ENCODE measurements at places on chromosomes 13 and 19. TPM values are rescaled to one million over a fixed set of nuclear protein-coding genes. Genes with fewer than 3 reads are reported as not detected.
A peak's percentile ranks its signal among the peaks of the same experiment; 100 is the strongest.

GRCh38 chr13:98374750-98375149 lies 197.7 kb upstream of the RNF113B start:
- DNase-seq = no peak

GRCh38 chr19:8045872-8046568 lies 6.5 kb upstream of the CCL25 start:
- DNase-seq = no peak

DNA sequence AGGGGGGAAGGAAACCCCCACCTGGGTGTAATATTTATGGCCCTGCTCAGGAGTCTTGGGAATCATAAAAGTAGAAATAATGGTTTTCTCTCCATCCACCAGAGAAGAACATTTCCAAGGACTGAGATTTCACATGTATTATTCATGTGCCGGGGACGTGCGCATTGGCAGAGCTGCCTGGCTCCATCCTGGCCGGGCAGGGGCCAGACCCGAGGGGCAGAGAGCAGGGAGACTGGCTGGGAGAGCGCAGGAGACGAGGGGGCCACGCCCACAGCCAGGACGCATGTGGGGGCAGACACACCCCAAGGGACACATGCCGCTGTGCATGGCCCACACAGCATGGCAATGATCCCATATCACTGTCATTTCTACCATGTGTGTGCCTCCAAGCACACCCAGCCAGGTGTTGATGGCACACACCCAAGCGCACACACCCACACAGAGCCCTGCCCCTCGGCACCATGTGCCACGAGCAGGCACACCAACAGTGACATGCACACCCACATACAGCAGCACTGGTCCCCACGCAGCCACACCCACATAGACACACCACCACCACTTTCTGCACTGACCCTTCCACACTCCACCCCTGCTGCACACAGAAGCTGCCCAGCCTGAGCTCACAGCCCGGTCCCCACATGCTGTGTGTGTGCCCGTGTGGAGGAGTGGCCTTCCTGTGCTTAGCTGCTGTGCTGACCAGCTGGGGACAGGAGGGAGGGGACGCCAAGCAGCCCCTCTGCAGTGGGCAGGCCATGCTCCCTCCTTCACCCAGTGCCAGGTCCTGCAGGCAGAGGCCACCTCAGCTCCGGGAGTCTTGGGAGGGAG lies 39.3 kb downstream of the CEBPG start:
- no peak for DNase-seq

- DNase-seq = no peak
These were observed 12.6 kb upstream of the AXL start for GRCh38 chr19:41206456-41206855.

DNA sequence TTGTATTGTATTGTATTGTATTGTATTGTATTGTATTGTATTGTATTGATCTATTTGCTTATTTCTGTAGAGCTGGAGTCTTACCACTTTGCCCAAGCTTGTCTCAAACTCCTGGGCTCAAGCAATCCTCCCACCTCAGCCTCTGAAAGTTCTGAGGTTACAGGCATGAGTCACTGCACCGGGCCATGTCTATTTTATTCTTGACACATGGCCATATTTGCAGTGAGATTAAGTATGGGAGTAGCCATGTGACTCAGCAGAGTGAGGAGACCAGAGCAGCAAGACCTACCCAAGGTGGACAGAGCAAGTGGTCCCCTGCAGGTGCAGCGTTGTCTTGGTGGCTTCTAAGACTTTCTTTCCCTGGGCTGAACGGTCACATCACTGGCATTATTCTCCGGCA lies 49.1 kb upstream of the UBAC2 start:
- DNase-seq = no peak

The TPP2 gene
- total RNA-seq = 77.3 TPM

The ZNF160 gene
- 61.0 TPM for total RNA-seq

DNA sequence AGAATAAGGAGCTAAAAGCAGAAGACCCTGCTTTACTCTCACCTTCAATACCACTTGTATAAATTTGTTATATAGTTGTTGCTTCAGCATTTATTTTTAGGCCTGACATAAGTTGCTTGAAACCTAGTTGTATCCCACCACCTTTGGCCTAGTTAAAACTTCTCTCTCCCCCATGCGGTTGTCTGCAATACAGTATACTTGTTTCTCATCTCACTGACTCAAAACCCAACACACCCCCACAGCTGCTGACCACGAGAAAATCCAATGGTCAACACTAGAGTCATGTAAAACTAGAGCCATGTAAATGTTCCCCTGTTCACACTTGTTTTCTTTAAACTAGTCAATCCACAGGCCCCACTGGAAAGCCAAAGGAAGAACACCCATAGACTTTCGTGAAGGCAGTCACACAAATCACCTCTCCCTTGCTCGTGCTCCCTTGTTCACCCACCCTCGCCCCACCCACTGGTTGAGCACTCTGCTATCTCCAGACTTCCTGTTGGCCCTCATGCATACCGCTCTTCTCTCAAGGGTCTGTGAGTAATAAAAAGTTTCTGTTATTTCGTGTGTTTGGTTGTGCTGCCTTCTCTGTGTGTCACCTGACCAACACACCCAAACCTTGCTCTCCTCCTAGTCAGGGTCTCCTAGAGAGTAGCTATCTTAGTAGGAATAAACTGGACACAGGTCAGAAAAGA lies 12.9 kb upstream of the CCDC169 start:
- DNase-seq = no peak

DNA sequence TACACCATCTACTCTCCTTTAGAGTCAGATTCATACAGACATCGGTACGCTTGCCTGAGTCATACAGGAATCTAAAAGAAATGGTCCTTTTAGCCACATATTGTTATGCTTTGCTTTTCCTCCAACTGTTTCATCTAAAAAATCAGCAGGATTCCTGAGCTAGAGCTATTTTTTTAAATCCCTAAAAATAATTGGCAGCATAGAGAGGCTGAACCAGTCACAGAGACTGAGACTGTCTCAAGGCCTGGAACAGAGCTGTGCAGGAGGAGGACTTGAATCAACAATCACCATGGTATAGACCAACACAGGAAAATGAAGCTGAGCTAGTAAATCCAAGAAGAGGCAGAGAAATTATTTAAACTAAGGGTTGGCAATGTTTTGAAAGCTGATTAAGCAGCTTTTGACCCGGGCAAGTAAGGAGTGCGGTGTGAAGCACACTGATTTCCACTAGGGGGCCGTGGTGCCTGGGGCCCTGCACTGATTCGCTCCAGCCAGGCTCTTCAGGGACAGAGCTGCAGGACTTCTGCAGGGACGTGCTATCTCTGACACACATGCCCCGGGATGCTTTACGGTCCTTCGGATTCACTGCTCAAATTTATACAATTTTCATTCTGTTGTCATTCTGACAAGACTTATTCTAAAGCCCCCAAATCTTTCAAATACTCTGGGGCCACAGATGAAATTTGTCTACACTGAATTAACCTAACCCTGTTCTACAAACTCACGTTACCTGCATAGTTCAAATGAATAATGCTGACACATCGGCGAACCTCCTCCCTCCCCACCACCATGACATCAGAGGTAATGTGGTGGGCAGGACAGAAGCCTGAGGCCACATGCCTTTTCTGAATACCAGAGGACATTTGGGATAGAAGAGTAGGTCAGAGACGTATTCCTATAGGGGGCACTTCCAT lies 87.6 kb upstream of the SLC15A1 start:
- DNase-seq = peak; percentile 63

GRCh38 chr13:67651908-67652465 lies 421.9 kb upstream of the PCDH9 start:
- no peak for DNase-seq

DNA sequence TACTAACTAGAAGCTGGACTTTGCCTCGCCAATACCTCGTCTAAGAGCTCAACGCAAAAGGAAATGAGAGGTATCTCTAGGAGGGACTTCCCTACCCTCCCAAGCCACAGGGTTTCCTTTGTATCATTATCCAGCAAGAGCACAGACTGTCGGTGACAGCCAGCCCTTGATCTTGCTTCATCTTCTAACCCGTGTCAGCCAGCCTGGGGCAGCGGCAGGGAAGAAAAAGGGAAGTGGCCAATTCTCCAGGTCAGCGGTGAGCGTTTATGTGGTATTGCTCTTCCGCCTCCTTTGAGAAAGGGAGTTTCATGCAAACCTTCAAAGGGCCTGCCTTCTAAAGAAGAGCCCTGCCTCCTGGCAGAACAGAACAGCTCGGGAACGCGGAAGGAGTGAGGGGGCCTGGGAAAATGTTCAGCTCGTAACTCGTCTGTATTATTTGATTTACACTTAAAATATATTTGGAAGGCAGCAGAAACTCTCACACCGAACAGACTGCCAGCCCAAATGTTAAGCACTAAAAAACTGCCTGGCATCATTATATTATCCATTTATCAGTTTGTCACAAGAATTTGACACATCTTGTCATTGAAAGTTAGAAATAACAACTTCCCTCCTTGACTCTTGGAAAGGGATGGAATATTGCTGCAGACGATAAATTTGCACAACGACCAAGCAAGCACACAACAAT lies 41.8 kb downstream of the EFNB2 start:
- no peak for DNase-seq

DNA sequence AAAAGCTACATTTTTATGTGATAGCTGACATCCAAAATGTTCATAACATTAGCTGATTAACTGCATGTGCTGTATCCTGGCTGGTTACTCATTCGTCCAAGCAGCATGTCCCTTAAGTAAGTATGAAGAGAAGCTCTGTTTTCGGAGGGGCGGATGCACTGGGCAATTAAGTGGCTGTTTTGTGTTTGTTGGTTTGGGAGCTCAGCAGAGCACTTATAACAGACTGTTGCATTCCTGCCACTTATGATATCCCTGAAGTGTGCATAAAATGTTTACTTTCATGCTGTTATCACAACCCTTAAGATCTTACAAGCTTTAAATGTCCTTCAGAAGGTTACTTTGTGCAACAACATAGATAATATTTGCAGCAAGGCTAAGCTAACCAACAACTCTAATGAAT lies 264.1 kb downstream of the NALCN start:
- DNase-seq = peak; percentile 56

DNA sequence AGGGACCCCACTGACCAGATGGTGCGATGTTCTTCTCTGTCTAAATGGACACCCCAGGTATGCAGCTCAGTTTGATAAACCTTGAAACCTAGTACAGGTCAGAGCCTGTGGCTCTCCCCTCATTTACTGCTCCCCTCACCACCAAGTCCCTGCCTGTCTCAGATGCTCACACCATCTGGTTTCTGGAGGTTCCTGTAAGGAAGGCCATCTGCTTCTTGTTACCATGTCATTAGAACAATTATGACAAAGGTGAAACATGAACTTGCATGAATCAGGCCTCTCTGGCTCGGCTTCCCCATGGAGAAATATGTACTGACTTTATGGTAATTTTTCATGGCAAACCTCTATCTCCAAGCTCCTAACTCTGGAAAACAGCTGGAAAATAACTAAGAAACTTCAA lies 965.7 kb downstream of the UQCRFS1 start:
- no peak for DNase-seq

DNA sequence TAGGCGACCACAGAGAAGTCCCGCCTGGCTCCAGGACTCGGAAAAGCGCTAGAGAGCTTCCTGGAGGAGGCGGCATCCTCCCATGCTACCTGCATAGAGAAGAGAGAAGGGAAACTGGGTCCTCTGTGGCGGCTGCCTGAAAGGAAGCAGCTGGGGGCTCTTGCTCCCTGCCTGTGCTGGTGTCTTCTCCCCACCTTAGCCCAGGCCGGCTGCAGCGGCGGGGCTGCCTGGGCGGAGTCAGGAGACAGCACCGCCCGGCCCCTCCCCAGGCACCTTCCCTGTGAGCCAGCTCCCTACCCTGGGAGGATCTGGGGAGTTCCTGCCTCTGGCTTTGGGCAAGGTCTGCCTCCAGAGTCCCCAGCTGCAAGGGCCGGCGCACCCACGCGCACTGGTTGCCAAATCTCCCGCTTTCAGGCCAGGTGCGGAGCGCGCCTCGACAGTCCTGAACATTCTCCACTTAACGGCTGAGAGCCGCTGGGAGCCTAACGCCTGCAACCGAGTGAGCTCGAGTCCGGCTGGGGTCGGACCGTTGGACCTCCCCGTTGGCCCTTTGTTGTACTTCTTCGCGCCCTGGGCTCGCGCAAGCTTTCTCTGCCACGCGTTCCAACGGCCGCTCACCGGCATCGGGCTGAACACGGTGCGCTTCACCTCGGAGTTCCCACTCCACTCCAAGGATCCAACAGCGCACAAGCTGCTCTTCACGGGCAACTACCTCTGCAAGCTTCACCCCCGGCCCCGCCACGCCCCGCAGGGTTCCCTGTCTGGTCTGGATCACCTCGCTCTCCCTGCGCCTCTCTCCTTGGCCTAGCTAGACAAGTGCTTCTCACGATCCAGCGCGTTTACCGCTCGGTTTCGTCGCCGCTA lies 21.8 kb upstream of the ZNF30 start:
- no peak for DNase-seq

- no peak for DNase-seq
These were observed 186.6 kb downstream of the ZNF536 start for GRCh38 chr19:30558793-30559192.

All from thyroid gland (tissue), 4 donors.